NCI-H1694 (cell line): ENCODE measurements at places on chromosomes 16 and 17.

DNA sequence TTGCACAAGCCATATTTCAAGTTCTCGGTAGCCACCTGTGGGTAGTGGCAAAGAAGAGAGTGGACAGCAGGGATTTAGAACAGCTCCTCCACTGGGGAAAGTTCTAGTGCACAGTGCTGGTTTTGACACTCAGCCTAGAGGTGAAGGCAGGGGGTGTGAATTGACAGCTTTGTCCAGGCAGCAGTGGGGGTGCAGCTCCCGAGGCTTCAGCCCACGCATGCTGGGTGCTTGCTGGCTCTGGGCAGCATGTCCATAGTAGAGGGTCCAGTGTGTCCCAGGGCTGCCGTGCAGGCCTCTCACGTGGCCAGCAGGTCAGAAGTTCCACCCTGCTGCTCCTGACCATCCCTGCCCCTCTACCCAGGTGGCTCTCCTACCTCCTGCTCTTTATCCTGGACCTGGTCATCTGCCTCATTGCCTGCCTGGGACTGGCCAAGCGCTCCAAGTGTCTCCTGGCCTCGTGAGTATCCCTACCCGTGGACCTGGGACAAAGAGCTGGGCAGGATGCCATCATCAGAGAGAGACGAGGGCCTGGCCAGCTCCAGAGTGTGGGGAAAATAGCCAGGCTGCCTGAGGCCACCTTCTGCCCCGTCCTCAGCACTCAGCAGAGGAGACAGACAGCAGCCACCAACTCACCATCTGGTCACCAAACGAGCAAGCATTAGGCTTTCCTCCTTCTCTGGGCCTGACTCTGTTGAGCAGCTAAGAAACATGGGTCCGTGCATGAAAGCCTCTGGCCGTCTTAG is 29.8 kb downstream of the TTYH2 start:
- DNase-seq = no peak

GRCh38 chr16:9845661-9846361 is 336.4 kb downstream of the GRIN2A start:
- DNase-seq = no peak

GRCh38 chr17:1626333-1626732 is 2.3 kb downstream of the SLC43A2 start:
- DNase-seq = no peak

DNA sequence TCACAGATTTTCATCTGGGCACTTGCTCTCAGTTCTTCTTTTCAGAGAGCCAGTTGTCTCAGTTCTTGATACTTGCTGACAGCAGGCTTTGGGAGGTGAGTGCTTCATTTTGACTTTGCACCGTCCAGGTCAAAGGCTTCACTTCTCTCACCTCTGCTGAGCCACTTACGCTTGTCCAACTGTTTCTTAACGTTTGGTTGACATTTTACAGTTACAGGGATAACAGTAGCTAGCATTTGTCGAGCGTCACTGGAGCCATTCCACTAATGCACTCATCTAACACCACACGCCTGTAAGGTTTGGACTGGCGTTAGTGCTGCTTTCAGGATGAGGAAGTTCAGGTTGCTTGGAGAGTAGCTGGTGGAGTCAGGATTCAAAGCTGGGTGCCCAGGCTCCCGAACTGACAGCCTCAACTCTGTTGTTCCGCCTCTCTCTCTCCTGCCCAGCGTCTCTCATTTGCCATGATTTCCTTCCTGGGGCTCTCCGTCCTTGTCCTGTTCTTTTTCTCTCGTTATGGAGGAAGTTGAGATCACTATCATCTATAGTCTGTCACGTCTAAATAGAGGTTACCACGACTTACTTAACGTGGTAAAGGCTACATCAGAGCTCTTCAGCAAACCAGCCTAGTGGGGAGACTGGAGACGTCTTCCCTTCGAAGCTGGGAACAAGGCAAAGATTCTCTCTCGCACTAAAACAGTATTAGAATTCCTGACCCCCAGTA is 220.8 kb downstream of the RPTOR start:
- no peak for DNase-seq

GRCh38 chr17:6327007-6327406 is 107.9 kb downstream of the AIPL1 start:
- no peak for DNase-seq
